NCI-H187 treated with DMSO at 0.1 percent for 48 hours (cell line): ENCODE measurements at places on chromosomes 6 and 20.

DNA sequence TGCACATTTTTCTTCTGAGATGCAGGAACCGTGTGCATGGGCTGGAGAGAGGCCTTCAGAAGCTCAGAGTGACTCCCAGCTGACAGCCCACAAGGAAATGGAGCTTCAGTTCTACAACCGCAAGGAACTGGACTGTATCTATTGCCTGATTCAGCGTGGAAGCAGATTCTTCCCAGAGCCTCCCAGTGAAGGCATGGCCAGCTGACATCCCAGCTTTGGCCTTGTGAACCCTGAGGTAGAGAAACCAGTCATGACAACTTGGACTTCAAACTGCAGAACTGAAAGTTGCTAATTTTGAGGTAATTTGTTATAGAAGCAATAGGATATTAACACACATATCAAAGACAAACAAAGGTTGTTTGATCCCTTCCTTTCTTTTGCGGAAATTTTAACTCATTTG is 94.3 kb upstream of the NOX3 start:
- DNase-seq: no peak

DNA sequence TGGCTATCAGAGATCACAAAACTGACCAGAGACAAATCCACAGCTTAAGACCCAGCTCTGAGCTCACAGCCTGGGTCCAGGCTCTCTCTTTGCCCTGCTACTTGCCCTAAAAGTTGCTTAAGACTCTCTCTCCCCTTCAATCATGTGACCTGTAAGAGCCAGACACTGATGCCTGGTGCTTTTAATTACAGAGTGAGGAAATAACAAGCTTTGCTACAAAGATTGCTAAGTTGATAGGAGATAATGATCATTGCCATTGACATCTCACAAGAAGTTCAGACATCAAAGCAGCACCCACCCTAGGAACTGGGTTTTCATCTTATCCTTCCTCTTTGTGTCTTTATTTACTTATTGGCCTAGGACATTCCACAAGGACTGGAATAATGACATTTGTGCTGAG is 125.9 kb upstream of the CD93 start:
- DNase-seq: no peak

- DNase-seq: no peak
Measured at GRCh38 chr6:98967616-98968015, 19.9 kb upstream of the FBXL4 start.

GRCh38 chr20:47221036-47221625 is 135.4 kb downstream of the ZMYND8 start:
- no peak for DNase-seq

DNA sequence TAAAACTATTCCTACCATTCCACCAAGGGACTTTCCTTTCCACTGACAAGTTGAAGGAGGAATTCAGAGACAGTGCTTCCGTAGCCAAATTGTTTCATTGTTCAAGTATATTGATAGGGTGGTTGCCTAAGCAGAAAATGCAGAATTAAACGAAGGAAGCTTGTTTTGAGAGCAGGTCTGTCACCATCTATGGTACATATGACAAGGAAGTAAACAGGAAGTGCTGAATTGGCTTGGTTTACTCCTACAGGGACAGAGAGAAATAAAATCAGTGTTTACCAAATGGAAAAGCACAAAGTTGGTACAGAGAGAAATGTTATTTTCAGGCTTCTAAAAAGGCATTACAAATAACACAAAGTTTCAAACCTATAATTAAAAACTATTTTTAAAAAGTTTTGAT is 421.8 kb downstream of the CDC5L start:
- DNase-seq: no peak

DNA sequence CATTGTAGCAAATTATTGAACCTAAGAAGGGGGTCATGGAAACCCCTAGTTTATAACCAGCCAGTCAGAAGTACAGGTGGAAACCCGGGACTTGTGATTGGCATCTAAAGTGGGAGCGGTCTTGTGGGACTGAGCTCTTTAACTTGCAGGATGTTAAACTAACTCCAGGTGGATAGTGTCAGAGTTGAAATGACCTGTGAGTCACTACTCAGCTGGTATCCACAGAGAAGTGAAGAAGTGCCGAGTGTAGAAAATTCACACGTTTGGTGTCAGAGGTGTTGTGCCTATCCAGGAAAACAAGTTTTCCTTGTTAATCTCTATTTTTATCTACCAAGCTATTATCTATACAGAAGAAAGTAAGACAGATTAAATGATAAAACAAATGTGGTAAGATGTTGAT is 179.7 kb downstream of the ADGRG6 start:
- no peak for DNase-seq

GRCh38 chr6:159602431-159603041 is 90.5 kb downstream of the SOD2 start:
- DNase-seq: no peak

- no peak for DNase-seq
Measured at GRCh38 chr6:118553132-118553531, 5.0 kb downstream of the PLN start.

GRCh38 chr6:54248994-54249393 is 59.2 kb upstream of the TINAG start:
- no peak for DNase-seq

- no peak for DNase-seq
Measured at GRCh38 chr20:13515796-13516558, 122.8 kb downstream of the TASP1 start.

GRCh38 chr6:150755042-150755441 is 110.5 kb upstream of the MTHFD1L start:
- no peak for DNase-seq

DNA sequence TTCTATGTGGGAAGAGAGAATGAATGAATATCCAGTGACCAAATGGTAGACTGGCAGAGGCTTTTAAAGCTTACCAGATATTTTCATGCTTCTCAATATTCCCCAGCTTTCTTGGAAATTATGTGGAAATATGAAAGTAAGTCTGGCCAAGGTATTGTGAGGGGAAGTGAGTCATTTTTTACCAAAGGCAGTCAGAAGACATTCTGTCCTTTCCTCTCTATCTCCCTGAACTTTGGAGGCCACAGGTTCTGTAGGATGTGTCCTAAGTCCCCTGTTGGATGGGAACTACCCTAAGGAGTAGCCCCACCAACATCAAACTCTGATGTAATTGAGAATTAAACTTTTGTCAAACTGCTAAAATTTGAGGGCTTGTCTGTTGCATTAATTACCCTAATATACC is 593.8 kb upstream of the NRSN1 start:
- no peak for DNase-seq

- DNase-seq: no peak
Measured at GRCh38 chr6:117483004-117483644, 650 bp downstream of the DCBLD1 start.

DNA sequence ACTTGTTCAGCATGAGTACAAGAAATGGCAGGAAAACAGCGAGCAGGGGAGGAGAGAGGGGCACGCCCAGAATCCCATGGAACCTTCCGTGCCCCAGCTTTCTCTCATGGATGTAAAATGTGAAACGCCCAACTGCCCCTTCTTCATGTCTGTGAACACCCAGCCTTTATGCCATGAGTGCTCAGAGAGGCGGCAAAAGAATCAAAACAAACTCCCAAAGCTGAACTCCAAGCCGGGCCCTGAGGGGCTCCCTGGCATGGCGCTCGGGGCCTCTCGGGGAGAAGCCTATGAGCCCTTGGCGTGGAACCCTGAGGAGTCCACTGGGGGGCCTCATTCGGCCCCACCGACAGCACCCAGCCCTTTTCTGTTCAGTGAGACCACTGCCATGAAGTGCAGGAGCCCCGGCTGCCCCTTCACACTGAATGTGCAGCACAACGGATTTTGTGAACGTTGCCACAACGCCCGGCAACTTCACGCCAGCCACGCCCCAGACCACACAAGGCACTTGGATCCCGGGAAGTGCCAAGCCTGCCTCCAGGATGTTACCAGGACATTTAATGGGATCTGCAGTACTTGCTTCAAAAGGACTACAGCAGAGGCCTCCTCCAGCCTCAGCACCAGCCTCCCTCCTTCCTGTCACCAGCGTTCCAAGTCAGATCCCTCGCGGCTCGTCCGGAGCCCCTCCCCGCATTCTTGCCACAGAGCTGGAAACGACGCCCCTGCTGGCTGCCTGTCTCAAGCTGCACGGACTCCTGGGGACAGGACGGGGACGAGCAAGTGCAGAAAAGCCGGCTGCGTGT is 11.6 kb downstream of the TNFAIP3 start:
- no peak for DNase-seq

GRCh38 chr6:134145786-134146185 is 93.4 kb upstream of the SLC2A12 start:
- no peak for DNase-seq
